CD4-positive, alpha-beta T cell (primary cell): ENCODE measurements at places on chromosomes 5 and 9.

DNA sequence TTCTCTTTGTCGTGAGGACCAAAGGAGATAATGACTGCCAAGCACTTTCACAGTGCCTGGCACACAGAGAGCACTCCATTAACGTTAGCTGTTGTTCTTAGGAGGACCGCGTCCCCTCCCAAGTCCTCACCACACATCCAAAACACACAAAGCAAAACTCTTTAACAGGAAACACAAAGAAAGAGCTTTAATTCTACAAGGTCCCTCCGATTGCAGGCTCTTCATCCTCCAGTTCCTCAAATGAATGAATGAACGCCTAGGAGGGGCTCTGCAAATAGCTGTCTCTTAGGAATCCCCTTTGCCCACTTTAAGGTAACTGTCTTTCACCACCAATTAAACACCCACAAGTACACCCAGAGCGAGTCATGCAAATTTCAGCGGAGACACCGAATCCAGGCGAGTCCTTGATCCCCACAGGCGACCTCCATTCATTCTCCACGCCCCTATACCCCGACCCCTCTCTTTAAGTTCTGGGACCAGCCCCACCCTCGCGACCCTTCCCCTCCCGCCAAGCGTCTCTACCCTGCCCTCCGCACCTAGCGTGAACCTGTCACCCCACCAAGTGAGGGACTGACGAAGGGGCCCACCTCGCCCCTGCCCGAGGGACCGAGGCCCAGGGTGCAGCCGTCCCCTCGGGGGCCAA, 644 bp downstream of the TSC1 start:
- no peak for DNase-seq

DNA sequence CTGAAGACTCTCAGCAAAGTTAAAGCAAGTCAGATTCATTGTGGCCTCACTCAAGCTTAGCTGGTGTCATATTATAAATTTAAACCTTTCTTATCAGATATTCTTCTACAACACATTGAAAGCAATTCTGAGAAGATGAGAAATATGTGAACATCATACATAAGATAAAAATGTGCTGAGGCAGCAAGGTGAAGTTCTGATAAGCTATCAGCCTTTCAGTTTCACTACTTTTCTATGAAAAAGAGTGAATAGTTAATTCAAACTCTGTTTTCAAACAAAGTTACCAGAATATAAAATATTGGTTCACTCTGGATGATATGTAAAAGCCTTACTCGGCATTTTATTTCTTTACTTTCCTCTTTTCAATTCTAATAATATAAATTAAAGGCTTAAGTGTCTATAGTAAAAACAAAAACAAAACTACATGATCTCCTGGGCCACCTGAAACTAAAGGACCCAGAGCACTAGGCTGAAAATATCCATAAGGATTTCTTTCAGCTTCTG, 824.4 kb downstream of the MTRR start:
- no peak for DNase-seq

DNA sequence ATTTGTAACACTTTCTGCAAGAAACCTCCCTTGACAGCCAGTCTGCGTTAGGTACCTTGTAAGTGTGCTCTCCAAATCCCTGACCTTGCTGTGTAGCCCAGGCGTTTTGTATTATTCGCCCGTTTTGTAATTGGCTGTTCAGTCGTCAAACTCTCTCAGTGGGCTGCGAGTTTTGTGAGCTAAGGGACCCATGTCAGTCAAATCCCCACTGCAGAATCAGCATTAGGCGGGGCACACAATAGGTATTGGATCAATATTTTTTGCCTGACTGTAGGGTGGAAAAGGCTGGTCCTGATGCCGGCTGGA, 665 bp downstream of the DNAJC18 start:
- no peak for DNase-seq

DNA sequence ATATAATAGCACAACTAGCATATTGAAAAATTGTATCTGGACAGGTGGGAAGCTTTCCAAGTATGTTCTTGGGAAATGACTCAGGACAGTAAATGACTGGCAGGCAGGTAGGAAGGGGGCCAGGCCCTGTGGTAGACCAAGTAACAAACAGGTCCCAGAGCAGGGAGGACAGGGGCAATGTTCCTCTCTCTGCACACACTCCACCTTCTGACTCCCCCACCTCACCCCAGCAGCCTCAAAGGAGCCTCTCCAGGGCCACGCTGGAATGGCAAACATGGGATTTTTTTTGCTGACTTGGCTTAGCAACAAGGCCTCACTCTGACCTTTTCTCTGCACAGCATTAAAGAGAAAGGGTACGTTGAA, 31.1 kb upstream of the IQGAP2 start:
- no peak for DNase-seq

GRCh38 chr5:5239191-5239590, 99.1 kb downstream of the ADAMTS16 start:
- DNase-seq, result no peak

DNA sequence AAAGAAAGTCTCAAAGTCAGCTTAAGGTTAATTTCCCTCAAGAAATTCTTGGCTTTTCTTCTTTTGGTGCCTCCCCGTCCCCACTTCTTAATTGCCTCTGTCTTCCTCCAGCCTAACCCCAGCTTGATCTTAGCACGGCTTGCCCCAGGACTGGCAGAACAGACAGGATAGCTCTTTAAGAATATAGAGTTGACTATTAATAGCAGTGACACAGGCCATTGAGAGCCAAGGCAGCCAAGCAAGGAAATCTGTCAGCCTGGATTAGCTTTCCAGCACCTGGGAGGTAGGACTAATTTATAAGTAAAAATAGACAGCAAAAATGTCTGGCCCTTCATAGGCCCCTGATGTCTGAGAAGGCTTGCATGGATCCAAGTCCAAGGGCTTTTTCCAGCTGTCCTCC, 384.6 kb upstream of the SLC30A5 start:
- no peak for DNase-seq

DNA sequence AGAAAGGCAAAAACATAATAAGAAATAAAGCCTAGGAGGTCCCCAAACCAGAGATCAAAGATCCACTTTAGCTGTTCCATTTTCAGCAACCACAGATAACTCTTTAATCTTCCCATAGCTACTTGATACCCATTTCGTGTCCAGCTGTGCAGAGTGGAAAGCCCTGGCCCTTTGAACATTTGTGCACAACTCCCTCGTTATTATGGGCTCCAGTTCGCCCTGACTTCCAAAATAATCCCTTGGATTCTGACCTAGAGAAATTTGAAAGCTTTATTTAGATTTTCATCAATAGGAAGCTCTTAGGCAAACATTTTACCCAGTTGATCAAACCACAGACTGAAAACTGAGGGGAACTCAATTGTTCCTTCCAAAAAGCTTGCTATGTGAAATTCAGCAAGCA, 4.8 kb downstream of the MYOT start:
- no peak for DNase-seq

GRCh38 chr9:116549061-116549664, 137.9 kb upstream of the TRIM32 start:
- DNase-seq, result no peak

- no peak for DNase-seq
Observed at GRCh38 chr5:18397891-18398290, 763.6 kb downstream of the TAF11L14 start.

DNA sequence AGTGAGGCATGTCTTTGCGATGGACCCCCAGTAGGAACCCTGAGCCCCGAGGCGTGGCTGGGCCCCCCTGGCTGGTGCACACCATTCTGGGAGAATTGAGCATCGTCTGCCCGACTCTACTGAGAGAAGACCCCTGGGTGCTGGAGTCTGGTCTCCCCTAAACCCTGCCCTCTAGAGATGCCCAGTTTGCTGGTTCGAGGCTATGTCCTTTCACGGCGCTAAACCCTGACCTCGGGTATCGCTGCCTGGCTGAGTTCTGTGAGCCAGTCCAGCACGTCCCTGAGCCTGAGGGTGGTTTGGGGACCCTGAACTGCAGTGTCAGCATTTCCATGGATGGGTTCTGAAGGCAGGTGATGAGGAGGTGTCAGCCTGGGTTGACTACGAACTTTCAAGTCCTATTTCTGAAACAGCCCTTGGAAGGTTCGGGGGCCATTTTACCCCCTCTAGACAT, 128.8 kb downstream of the RXRA start:
- no peak for DNase-seq

DNA sequence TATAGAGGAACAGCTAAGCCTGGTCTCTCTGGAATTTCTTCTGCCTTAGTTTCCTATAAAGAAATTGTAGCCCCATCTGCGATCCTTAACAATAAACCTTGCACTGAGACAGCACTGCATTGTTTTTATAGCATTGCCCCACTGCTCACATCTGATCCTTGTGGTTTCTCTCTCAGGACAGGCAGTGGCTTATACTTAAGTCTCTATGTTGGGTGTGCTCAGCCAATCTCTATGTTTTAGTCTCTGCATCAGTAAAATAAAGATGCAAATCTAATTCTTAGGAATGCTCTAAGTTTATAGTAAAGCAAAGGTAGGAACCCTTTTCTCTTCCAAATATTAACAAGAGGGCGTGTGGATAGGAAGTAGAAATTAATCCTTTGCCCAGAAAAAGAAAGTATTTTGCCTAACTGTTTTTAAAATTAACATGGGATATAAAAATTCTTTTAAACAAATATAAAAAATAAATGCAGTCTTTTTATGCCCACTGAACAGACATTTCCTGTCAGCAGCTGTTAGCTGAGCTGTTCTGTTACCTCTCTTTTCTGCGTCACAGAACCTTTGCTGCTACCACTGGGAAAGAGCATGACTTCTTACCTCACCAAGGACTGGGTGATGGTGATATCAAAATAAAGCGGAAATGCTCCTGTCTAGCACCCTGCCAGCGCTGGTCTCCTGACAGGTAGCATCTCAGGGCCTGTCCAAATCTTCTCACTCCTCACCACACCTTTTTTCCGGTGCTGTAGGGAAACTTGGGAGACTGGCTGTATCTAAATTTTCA, 29.5 kb downstream of the MRPS27 start:
- DNase-seq, result no peak

- DNase-seq, result no peak
Observed at GRCh38 chr5:81288021-81288433, 13.4 kb upstream of the ZCCHC9 start.

DNA sequence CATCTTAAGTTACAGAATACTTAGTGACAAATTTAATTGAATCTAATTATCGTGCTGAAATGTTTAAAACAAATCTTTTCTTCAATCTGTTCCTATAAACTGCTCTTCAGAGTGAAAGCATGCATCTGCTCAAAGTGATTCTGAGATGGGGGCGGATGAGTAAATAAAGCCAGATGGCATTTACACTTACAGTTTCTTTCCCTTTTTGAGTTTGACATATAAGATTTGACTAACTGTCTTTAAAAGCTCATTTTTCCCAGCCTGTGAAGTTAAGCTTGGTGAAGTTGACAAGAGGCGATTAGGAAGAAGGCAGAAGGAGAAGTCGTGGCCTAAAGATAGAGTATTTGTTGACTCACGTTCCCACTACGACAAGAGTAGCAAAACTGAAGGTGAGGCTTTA, 137.4 kb downstream of the LPAR1 start:
- DNase-seq, result no peak

GRCh38 chr5:130529511-130530485, 625.5 kb downstream of the CHSY3 start:
- DNase-seq, result no peak

DNA sequence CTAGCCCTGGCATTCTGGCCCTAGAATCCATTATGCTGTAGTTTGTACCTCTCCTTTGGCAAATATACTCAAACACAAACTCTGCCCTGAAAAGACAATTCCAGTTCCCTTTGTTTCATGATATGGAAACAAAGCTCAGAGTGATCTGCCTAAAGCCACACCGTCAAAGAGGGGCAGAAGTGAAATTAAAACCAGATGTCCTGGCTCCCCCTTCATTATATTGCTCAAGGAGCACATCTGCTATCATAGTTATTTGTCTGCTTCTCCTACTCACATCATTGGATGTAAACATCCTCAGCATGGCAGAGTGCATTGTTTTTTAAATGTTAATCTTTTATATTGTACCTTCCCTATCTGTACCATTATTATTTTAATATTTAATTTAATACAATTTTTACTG, 266.7 kb upstream of the SMARCA2 start:
- DNase-seq, result no peak

- no peak for DNase-seq
Observed at GRCh38 chr9:129822898-129823541, 916 bp downstream of the TOR1A start.

GRCh38 chr5:112417931-112418658, 982 bp downstream of the EPB41L4A start:
- no peak for DNase-seq

DNA sequence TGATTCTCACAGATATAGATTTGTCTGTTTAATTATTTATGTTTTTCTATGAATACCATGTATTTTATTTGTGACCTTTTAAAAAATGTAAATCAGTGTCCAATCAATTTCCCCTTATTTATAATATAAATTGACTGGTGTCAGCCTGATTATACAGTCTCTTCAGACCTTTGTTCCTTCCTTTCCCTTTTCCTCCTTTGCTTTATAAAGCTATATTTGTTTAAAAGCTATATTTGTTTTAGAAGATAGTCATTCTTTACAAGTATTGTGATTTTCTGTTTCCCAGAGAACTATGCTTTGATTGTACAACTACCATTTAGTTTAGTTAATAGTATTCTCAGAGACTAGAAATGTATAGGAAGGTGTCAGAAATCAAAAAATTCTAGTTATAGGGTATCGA, 90.6 kb downstream of the CNTLN start:
- no peak for DNase-seq

DNA sequence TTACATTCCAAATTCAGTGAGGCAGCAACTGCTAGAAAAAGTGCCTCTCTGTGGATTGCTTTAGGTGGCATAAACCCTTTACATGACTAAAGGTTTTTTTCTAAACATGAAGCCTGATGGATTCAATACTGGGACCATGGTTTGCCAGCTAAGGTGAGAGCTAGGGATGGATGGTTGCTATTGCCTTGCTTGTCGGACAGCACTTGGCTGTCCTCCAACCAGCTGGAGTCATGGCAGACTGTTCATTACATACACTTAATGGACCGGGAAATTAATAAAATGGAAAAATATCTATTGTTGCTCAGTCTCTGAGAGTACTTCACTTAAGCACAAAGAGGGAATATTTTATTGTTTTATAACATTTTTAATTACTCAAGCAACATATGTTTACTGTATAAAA, 116.9 kb upstream of the TRPC7 start:
- no peak for DNase-seq

DNA sequence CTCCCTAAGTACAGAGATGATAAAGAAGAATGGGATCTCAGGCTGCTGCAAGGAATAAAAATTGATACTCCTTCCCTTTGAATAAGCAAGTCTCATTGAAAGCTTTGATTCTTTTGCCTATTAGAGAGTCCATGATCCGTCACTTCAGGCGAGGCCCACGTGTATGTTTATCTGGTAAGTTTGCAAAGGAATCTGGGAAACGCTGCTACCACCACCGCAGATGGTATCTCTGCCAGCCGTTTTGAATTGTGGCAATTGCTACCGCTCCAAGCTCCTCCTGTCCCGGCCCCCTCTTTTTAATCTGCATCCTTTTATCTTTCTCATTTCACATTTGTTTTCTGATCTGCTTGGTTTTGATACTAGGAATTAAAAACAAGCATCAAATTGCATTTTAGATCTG, 42.9 kb upstream of the GRIA1 start:
- DNase-seq, result no peak
